ENCODE measurements at places on chromosomes 5 and 9.
A peak's percentile ranks its signal among the peaks of the same experiment; 100 is the strongest.

DNA sequence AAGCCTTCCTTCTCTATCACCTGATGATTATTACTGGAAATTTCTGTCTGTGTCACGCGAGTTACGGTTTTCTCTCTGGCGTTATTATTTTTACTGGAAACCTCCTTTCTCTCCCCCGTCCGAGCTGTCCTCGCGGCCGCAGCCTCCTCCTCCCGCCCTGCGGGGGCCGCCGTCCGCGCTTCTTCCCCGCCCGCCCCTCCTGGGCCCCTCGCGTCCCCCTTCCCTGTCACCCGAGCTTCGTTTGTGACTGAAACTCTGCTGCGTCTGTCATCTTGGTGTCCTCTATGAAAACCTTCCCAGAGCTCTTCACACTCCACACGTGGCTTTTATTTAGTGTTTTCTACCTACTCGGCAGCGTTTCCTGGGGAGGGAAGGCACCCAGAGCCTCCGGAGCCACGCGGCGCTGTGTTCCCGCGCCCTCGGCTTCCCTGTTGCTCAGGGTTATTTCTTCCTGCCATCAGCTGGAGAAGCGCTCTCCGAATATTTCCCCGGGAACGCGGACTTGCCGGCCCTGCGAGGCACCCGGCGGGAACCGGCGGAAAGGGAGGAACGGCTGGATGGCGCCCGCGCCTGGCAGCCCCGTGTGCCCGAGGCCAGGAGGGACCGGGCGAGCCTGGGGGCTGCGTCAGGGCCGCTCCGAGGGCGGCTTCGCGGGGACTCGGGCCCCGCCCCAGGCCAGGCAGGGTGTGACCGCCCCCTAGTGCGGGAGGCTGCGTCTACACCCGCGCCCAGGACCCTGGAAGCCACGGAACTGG, 33.9 kb downstream of the TRIP13 start:
- DNase-seq: no peak

DNA sequence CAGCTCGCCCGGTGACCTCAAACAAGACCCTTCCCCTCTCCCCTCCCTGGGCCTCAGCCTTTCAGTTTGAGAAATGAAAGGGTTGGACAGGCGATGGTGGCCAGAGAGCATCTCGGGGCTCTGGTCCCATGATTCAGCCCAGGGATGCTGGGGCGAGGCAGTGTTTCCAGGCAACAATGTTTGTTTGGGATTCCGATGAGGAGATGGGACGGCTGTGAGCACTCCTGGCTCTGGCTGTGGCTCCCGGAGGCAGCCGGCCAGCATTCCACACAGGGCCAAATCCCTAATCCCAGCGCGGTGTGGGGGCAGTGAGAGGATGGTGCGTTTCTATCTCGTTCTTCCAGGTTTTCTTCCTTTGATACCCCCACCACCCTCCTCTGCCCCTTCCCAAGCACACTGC, 66.0 kb downstream of the HMCN2 start:
- DNase-seq: no peak

- DNase-seq: no peak
These were observed 107.2 kb downstream of the SV2C start for GRCh38 chr5:76190356-76190755.

DNA sequence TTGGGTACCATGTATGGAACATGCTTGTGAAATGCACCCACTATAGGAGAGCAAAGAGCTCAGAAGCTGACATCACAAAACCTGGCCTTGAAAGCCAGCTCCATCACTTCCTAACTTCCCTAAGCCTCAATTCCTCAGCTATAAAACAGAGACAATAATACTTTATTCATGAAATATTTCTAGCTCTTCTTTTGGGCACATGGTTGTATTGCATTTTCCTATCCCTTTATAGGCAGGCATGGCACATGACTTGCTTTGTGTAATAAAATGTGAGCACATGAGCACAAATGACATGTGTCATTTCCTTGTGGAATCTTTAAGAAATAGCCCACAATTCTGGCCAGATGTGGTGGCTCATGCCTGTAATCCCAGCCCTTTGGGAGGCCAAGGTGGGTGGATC, 18.5 kb downstream of the ZNF366 start:
- DNase-seq: peak; percentile 59

DNA sequence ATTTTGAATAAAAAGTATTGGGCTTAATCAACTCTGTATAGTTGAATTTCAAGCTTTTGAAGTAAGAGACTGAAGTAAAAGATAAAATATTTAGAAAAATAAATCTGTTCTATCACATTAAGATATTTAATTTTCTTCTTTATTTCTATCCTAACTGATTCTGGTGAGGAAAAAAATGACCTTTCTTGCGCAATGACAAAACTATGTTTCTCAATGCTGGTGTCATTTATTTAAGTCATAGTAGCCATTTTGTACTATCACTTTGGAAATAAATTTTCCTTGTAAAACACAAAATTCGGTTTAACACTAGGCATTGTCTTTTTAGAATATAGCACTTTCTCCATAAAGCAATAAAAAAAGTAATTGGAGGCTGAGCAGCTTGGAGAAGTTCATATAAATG, 728.0 kb downstream of the CDH9 start:
- peak; percentile 2 for DNase-seq

DNA sequence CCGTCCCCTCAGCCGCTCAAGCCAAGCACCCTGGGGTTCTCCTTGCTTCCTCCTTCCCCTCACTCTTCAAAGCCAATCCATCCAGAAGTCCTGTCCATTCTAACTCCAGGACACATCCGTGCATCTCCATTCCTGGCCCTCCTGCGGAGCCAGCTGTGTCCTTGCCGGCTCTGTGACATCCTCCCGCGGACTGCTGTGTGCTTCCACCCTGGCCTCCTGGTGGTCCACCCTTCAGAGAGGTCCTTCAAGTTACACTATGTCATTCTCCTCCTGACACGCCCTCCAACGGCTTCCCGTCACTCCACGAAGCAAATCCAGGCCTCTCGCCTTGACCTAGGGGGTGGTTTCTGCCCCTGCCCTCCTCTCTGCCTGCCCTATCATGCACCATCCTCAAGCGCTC, 13.0 kb upstream of the SCGB3A1 start:
- no peak for DNase-seq

- DNase-seq: no peak
These were observed 30.9 kb downstream of the NTNG2 start for GRCh38 chr9:132192728-132193127.

DNA sequence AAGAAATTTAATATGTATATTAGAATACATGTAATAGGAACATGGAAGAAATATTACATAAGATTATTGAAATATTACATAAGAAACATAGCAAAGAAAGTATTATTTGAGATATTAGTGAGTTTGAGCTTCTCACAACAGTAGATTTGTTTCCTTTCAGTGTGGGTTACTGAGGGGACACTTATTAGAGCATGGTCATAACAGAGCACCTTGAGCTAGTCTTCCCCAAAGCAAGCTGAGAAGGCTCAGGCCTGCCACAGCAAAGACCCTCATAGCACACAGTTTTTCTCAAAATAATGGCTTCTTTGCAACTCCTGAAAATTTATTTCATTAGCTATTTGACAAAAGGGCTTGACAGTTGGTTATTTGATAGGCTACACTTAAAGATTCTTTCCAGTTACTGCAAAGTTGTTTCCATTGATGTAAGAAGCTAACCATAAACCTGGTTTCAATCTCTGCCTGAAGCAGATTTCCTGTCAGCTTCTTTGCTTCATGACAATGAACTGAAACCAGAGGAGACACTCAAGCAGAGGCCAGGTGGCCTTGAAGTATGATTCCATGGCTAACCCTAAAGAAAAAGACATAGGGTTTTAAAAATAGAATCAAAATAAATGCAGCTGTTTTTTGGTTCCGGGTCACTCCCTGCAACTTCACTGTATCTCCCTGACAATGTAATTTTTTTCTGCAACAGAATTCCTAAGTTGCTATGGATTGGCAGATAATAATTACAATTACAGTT, 68.6 kb downstream of the ERMP1 start:
- no peak for DNase-seq

DNA sequence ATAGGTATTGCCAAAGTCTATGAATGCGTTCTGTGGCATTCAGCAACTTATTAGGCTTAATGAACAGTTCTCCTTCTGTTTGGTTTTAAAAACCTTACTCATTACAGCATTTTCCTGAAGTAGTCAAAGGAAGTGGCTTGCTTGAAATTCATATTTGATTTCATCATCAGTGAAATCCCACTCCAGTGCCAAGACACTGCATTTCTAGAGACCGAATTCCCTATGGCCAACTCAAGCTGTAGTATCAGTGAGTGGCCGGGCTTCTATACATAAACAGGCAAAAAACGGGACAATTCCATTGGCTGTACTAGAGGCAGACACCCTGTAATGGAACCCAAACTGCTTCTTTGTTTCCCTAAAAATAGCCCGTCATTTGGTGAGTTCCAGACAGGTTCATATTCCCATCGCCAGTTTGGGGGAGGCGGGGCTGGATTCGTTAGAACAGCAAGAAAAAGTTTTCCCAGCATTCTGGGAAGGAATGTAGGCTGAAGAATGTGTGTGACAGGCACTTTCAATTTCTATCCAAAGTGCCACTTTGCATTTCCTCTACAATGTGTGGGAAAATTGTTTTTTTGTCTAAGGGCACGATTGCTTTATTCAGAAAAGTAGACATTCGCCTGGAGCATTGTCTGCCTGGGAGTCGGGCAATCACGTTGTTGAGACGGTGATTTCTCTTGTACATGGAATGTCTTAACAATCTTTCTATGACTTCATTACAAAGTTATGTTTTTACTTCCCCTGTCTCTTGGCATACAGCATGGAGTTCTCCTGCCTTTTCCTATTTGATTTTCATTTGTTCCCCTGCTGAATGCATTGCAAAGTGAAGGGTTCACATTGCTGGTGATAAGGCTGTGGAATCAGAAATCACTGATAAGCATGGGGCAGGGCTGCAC, 141.8 kb upstream of the MAST4 start:
- DNase-seq: no peak

- DNase-seq: peak; percentile 31
These were observed 28.2 kb downstream of the WDR41 start for GRCh38 chr5:77463905-77464304.

- no peak for DNase-seq
These were observed 42.7 kb downstream of the AP3B1 start for GRCh38 chr5:78251663-78252284.

GRCh38 chr5:78621291-78621738, 27.3 kb downstream of the LHFPL2 start:
- DNase-seq: no peak

- DNase-seq: no peak
These were observed 5.7 kb downstream of the TRIM52 start for GRCh38 chr5:181255276-181255675.

DNA sequence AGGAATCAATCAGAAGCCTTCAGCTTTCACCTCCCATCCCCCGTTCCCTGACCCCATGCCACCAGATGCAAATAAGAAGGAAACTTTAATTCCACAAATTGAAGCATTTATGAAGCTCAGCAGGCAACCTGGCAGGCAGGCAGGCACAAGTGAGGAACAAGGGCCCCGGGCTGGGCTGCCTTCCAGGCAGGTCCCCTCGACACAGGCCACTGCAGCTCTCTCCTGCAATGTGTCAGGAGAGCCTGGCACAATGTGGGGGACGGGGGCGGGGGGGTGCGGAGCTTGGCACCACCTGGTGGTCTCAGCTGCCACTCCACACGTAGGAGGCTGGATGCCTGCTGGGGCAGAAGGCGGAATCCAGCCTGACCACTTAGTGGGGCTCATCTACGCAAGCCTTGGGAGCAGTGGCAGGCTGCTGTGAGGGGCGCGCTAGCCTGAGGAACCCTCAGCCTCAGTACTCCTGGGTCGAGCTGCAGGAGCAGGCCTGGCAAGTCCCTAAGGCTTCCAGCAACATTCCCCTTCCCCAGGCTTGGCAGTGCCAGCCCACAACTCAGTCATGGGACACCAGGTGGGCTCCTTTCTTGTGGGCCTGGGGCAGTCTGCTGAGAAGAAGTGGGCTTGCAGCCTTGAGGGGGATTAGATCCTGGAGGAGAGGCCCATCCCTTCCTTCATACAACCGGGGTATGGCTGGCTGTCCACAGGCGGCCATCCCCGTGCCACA, 50.2 kb upstream of the KCNMB1 start:
- DNase-seq: no peak

DNA sequence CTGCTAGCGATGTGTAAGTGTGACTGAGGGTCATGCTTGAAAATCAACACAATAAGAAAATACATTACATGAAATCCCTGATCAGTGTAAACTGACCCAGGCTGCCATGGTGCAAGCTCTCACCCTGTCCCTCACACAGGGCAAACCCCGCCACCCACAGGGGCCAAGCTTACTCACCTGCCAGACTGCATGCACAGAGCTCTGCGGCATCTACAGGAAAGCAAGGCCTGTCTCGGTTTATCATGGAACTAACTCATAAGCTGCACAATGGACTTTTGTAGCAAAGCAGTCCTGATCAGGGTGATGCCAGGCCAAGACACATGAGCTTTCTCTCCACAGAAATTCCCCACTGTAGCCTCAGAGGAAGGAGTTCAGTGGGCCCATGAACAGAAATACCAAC, 9.7 kb downstream of the IPPK start:
- no peak for DNase-seq

- no peak for DNase-seq
These were observed 29.9 kb downstream of the USP20 start for GRCh38 chr9:129864991-129865647.

- DNase-seq: no peak
These were observed 6.9 kb downstream of the SREK1 start for GRCh38 chr5:66151030-66151429.

DNA sequence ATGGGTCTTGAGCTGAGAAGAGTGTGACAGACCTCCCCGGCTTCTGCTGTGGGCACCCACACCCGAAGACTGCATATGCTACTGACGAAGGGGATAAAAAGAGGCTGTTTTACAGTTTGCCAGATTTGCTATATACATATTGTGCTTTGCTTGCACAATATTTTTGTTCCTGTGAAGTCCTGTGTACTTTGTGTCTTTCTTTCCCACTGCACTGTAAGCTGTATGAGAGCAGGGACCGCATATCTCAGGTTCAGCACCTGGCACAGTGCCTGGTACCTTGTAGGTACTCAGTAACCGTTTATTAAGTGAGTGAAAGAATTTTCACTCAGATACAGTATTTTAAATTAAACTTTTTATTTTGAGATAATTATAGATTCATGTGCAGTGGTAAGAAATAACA, 8.2 kb upstream of the GARNL3 start:
- DNase-seq: no peak

DNA sequence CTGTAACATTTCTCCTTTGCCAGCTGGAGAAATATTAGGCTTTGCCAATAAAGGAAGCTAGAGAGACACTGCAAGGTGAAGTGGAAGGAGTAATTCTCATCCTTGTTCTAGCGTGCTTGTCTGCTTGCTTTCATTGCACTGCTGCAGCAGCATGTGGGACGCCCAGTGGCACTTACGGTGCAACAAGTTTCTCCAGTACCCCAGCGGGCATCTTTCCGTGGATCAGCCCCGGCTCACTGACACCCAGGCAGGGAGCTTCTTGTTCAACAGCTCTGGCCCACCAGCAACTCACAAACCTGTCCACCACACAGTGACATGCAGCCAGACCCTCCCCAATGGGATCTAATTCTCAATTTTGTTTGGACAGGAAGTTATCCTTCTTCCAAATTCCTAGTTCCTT, 233.2 kb downstream of the GLIS3 start:
- no peak for DNase-seq

DNA sequence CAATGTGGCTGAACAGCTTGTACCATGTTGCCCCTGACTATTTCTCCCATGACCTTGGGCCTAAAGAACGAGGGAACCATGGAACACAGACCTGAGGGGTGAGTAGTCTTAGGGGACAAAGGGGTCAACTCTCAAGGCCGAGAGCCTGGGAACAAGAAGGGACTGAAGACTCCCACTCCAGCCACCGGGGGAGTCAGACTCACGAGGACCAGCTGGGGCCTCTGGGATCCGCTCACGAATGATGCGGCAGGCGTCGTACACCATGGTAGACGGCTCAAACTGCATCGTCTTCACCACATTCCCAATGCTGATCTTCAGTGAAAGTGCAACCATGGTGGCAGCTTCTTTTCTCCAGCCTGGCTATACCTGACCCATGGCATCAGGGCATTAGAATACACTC, 6.6 kb downstream of the TLN1 start:
- no peak for DNase-seq

GRCh38 chr5:316210-317085, 5.1 kb upstream of the AHRR start:
- no peak for DNase-seq

Measured in inflammatory macrophage treated with lipopolysaccharide for 4 hours (primary cell).